Activated CD8-positive, alpha-beta memory T cell treated with anti-CD3 and anti-CD28 coated beads for 1 hour (primary cell): ENCODE measurements at places on chromosomes 13 and 19.

DNA sequence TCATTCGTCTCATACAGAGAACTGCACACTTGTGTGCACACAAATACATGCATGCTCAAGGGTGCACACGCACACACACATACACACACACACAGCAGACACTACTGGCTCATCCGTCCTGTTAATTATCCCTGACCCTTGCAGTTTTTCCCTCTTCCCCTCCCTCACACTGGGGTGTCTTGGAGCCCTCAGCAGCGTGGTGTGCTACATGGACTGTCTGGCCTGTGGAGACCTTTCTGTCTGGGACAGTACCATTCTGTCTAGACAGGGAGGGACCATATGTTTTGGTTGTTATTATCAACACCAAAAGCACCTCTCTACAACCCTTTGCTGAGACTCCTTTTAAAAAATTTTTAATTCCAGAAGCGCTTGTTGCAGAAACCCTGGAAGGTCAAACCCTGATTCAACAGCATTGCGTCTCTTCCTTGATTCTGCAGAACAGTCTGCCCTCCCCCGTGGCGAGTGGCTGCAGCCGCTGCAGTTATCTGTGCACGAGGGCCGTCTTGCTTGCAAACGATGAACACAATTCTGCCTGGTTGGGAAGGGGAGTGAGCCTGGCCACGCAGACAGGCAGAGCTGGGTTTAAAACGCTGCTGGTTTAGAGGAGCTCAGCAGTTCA, 374.0 kb downstream of the IRS2 start:
- no peak for DNase-seq

GRCh38 chr19:38946229-38947010, 15.7 kb downstream of the MRPS12 start:
- DNase-seq: no peak

DNA sequence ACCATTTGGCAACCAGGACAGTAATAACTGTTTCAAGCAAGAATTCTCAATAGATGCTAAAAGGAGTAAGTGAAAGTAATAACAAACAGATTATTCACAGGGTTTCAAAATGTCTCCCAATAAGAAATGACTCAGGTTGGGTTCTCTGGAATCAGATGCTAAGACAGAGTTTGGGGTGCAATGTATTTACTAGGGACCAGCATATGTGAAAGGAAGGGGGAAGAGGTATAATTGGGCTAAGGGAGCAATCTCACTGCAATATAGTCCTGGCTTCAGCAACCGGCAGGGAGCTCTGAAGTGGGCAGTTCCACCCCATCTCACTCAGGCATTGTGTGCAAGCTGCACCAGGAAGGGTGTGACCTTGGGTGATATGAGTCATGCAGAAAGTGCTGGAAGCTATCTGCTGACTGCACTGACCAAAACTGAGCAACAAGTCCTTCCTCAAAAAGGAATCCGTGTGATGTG, 23.4 kb downstream of the ZDHHC20 start:
- no peak for DNase-seq

DNA sequence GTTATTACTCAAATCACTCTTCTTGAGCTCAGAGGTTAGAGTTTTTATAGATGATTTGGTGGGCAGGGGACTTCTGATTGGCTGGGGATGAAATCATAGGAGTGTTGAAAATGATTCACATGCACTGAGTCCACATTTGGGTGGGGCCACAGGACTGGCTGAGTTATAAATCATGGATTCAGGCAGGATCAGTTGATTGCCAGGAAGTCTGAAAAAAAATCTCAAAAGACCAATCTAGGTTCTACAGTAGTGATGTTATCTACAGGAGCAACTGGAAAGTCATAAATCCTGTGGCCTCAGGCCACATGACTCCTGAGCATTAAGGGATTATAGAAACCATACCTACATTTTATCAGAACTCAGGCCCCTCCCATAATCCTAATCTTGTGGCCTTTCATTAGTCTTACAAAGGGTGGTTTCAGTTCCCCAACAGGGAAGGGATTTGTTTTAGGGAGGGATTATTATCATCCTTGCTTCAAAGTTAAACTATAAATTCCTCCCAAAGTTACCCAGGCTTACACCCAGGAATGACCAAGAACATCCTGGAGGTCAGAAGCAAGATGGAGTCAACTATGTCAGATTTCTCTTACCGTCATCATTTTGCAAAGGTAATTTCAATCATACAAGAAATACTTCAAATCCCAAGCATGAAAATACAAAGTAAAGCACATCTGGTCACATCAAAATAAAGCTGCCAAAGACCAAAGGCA, 5.6 kb upstream of the CCDC70 start:
- no peak for DNase-seq

DNA sequence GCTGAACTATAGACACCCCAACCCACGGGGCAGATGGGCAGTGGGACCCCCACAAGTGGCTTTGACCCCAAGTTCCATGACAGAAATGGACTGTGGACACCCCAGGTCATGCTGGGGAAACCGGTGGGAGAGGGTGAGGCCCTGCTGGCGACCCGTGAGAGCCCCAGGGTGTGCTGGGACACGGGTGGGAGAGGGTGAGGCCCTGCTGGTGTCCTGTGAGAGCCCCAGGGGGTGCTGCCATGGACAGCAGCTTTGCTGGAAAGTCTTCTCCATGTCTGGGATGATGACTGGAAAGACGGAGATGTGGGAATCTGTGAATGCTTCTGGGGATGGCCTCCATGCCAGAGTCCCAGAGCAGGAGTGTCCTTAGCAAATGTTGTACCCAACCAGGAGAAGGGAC, 148.4 kb downstream of the URI1 start:
- DNase-seq: no peak

GRCh38 chr13:52454459-52454819, 839 bp upstream of the CKAP2 start:
- DNase-seq: no peak

DNA sequence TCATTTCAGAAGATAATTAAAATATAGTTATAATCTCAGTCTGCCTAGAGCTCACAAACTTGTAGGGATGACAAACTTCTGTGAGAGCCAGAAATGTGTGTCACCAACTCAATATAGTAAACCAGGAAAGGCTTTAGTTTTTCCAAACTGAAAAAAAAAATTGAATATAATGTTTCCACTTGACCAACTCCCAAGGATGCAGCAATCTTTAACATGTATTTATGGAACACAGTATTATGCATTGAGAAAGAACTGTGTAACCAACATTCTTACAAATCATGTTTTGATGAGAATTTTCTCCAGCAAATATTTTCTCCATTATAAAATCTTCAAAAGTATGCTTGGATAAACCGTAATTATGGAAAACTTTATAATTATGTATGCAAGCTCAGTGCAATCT, 50.1 kb upstream of the KLF12 start:
- DNase-seq: no peak

- no peak for DNase-seq
Observed at GRCh38 chr13:113491418-113491883, 940 bp upstream of the DCUN1D2 start.

DNA sequence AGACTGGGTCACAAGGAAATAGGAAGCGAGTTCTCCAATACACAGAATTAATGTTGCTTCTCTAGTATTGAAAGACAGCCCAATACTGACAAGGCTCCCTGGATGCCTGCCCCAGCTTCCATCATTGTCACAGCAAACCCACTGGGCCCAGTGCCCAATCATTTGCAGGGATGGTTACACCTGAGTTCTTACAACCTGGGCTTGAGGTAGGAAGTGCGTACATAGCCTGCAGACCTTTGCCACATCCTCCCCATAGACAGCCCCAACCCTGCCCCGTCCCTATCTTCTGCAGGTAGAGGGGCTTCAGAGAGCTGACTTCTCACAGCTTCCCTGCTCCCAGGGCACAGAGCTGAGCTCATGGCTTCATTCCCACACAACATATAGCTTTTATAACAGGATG, 108.1 kb upstream of the UBL3 start:
- no peak for DNase-seq

GRCh38 chr19:45529420-45529785, 22.1 kb downstream of the VASP start:
- DNase-seq: no peak
